T-cell (primary cell): ENCODE measurements at places on chromosomes 11 and 22. TPM values are rescaled to one million over a fixed set of nuclear protein-coding genes. Genes with fewer than 3 reads are reported as not detected.

- no peak for DNase-seq
Observed at GRCh38 chr11:57287884-57288283, 36.9 kb downstream of the TNKS1BP1 start.

- no peak for DNase-seq
Observed at GRCh38 chr11:88059326-88059725, 115.9 kb downstream of the RAB38 start.

DNA sequence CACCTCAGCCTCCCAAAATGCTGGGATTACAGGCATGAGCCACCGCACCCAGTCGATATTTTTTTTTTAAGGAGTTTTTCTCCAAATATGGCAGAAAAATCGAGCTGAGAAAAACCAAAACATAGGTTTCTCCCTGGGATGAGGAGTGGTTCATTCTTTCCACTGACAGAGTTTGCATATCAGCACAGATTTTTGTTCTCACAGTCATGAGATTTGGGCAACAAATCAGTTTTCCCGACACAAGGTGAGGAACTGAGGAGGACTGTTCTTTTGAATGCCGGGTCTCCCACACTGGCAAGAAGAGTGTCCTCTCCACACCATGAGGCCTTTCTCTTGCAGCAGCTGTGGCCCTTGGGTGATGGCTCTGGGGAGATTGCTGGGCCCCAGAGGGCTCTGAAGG, 3.8 kb upstream of the EHD1 start:
- no peak for DNase-seq

- no peak for DNase-seq
Observed at GRCh38 chr11:74138572-74138971, 32.2 kb downstream of the C2CD3 start.

GRCh38 chr11:57407941-57408475, 17.6 kb upstream of the PRG2 start:
- DNase-seq = no peak

The RFPL1 gene
- total RNA-seq = not detected
